ENCODE measurements at places on chromosomes 4 and X.

DNA sequence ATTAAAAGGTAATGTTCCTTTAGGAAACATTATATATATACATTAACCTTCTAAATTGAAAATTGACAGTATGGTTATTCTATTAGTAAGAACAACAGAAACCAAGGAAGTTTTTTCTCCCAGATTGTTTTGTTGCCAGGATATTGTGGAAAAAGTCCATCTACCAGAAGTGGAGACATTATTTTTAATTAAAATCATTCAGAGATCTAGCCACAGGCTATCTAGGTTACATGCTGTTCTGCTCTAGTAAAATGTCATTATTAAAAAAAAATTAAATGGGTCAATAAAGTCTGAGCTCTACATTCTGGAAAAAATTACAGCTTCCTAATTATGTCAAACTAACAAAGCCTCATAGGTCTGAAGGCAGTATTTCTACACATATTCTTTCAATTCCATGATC lies 74.3 kb downstream of the NSG1 start:
- no peak for DNase-seq

- DNase-seq: no peak
These were observed 36.0 kb downstream of the GAB3 start for GRCh38 chrX:154714925-154715324.

- no peak for DNase-seq
These were observed 149.5 kb downstream of the PJA1 start for GRCh38 chrX:69015564-69016292.

DNA sequence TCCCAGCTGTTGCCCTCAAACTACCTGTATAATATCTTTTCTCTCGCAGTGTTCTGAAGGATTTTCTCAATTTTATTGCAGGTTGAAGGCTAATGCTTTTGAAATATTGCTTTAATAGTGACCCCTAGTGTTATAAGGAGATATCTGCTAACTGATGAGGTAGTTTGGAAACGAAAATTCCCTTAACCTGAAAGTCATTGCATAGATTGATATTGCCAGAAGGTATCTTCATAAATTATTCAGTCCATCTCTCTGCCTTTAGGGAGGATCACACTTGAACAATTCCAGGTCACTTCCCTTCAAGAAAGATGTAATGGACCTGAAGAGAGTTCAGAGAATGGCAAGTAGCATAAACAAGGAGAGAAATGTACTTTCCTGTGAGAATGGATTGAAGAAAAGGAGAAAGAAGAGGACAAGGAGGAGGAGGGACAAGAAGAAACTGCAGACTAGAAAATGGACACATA lies 44.1 kb downstream of the TIGD4 start:
- DNase-seq: no peak

DNA sequence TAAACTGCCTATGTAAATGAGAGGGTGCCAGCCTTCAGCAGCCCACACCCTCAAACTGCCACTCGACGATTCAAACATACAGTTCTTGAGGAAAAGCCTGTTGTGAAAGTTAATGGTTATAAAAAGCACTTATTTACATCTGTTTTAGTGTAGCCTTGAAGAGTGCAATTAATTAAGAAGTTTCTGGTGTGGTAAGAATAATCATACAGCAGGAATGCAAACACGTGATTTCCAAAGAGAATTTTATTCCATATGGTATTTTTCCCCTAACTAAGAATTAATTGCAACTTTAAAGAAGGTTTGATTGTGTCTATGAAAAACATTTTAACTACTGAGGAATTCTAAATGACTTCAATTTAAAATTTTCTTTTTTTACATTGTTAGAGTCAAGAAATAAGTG lies 176.3 kb upstream of the PITX2 start:
- no peak for DNase-seq

GRCh38 chrX:154308108-154308946 lies 12.7 kb downstream of the TKTL1 start:
- peak; percentile 60 for DNase-seq

- DNase-seq: no peak
These were observed 175.3 kb downstream of the TSPAN5 start for GRCh38 chr4:98482847-98483806.

DNA sequence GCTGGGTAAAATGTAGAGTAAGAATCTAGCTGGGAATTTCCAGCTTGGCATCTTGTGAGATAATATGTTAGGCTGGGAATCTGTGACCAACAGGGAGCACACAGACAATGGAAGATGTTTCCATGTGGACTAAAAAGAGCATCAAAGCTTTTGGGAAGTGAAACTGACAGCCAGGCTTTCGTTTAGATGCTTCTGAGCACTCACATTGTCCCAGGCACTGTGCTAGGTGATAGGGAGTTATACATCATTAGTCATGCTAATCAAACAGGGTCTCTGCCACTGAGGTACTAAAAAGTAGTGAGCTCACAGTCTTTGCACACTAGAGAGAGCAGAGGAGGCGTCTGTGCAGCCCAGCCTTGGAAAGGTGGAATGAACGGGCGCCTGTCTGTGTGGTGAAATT lies 101.9 kb upstream of the SCOC start:
- no peak for DNase-seq

DNA sequence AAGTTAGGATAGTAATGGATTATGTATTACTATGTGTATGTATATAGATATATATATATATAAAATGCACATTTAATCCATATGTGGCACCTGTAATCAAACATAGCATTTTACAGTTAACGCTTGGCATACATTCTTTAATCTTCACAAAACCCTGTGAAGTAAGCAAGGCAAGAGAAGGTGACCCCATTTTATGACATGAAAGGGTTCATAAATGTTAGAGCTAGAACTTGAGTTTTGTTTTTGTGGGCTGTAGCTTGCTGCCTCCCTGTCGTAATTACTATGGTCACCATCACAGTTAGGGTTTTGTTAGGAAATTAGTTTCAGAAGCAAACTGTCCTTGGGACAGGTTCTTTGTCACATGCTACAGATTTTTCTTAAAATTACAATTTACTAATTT lies 13.8 kb upstream of the CYP2U1 start:
- DNase-seq: no peak

- no peak for DNase-seq
These were observed 41.5 kb upstream of the BRS3 start for GRCh38 chrX:136446208-136446607.

- DNase-seq: no peak
These were observed 671.6 kb upstream of the SLIT2 start for GRCh38 chr4:19580095-19580494.

- peak; percentile 3 for DNase-seq
These were observed 3.9 kb upstream of the SYN1 start for GRCh38 chrX:47623540-47624027.

DNA sequence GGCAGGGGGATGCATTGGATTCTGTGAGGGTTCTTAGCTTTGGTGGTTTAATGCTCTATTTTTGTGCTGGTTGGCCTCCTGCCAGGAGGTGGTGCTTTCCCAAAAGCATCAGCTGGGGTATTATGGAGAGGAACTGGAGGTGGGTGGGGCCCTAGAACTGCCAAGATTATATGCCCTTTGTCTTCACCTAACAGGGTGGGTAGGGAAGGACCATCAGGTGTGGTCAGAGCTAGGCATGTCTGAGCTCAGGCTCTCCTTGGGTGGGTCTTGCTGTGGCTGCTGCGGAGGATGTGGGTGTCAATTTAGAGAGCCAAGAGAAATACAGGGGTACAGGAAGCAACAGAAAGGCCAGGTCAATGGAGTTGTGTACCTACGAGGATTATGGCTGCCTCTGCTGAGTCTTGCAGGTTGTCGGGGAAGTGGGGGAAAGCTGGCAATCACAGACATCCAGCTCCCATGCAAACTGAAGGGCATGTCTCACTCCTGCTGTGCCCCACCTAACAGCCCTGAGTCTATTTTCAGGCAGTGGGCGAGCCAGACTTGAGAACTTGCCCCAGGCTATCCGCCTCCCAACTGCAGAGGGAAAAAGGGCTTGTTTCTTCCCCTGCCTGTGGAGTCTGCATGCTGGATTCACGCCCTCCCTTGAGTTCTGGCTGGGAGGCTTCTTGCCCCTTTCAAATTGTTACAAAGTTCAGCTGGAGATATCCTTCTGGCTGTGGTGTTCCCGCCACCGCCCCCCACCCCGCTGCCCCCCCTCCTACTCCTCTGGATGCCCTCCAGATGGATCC lies 212.0 kb downstream of the COMMD8 start:
- DNase-seq: no peak

DNA sequence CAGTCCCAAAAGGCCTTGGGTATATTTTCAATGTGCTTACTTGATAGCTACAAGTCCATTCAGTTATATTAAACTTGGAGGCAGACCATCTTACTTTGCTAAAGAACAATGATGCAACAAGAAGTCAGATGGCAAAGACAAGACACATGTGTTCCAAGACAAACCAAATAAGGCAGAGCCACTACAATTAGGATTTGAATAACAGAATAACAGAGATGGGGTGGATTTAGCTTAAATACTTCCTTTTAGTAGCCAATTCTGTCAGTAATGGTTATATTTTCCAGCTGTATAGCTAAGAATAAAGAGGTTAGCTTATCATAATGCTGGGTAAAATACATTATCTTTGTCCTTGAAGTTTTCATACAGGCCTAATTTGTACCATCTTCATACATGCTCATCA lies 37.7 kb upstream of the FRAS1 start:
- no peak for DNase-seq

DNA sequence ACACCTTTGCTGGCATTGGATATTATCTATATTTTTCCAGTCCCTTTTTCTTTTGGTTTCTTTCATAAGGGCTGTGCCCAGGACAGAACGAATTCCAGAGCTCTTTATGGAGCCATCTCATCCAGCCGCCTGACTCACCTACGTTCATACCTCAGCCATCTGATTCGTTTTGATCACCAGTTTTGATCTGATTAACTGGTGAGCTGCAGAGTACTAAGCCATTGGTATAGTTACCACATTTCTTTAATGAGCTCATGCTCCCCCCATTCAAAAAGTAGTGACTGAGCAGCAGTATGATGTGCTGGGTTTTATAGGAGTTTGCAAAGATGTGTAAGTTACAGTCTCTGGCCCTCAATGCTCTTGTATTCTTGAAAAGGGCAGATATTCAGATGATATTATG lies 43.0 kb upstream of the CDKN2AIP start:
- no peak for DNase-seq

DNA sequence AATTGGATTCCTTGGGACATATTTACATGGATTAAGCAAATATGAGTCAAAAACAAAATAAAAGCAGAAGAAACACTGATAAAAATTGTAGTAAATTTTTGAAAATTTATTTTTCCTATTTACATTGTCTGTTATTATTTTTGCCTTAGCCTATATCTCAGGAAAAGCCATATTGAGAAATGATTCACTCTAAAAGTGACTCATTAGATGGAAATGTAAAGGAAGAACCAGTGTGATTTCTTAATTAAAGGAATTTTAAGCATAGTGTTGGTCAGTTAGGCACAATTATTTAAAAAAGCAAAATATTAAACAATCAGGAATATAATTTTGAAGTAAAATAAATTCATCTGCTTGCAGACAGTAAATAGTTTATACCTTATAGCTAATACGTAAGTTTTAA lies 167.4 kb upstream of the NAP1L5 start:
- no peak for DNase-seq

DNA sequence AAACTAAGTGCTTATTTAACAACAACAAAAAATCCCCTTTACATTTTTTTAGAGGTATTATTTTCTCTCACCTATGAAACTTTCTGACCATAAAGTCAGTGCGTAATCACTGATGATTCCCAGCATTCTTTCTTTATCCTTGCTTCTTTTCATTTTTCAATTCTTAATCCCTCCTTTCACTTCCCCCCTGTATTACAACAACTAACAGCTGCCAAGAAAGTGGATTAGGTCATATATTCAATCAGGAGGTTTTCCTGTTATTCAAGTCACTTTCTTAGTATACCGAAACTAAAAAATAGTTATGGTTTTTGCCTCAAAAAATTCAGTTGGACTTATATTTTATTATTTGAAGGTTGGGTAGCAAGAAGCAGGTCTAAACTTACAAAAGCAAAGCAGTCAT lies 2.1 kb upstream of the STAP1 start:
- DNase-seq: no peak

Measured in activated CD4-positive, CD25-positive, alpha-beta regulatory T cell treated with anti-CD3 and anti-CD28 coated beads, Interleukin-2, amount 50 U/mL, for 16 hours (primary cell).